ENCODE measurements at places on chromosomes 7 and 10.

DNA sequence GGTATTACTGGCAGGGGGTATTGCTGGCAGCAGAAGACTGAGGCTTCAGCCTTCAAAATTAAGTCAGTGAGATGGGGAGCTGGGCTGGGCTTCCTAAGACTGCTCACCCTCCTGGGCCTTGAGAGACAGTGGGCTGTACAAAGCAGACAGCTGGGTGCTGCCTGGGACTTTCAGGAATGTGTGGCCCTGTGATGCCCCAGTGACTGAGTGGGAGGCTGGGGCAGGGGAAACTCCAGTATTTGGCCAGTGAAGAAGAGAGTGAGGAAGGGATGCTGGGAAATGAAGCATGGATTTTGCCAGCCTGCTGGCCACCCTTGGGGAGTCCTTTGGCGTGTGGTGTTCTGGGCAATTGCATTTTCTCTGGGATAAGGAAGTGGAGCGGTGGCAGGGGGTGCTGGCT, 442 bp downstream of the ANKRD2 start:
- DNase-seq = no peak

GRCh38 chr10:10128387-10128786, 889.3 kb upstream of the CELF2 start:
- no peak for DNase-seq

- DNase-seq = no peak
These were observed 152.6 kb downstream of the POU6F2 start for GRCh38 chr7:39130274-39130673.

GRCh38 chr10:1629326-1630198, 107.8 kb downstream of the ADARB2 start:
- no peak for DNase-seq

Data from activated T-helper 1 cell treated with anti-CD3 and anti-CD28 coated beads, Interleukin-2, amount 50 U/mL, for 16 hours (primary cell).